ENCODE measurements at places on chromosomes 16 and 17.

- DNase-seq, result no peak
Measured at GRCh38 chr16:56777482-56777881, 47.6 kb downstream of the NUP93 start.

DNA sequence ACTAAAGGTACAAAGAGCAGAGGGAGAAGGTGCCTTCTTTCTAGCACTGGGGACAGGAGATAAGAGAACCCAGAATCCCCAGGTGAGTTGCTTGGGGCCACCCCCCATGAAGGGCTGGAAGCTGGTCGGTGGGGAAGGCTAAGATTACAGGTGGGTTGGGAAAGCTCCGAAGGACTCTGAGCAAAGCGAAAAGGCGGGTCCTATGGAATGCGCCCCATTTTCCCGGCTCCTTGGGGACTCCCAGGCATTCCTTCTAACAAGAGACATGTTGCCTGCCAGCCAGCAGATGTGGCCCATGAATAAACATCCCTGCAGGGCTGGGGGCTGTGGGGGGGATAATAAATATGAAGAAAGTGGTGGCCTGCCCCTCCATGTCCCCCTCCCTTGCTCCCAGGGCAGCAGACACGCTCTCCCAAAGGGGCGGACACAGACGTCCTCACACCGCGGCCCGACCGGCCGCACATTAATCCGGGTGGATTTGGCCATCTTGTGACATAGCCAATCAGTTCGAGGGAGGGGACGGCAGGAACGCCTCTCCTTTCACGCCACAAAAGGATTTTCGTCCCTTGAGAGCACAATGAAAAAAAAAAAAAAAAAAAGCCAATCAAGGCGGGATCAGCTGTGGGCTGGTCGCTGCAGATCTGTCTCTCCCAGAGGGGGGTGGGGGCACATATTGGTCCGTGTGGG, 98.5 kb downstream of the SOX9 start:
- DNase-seq, result no peak

DNA sequence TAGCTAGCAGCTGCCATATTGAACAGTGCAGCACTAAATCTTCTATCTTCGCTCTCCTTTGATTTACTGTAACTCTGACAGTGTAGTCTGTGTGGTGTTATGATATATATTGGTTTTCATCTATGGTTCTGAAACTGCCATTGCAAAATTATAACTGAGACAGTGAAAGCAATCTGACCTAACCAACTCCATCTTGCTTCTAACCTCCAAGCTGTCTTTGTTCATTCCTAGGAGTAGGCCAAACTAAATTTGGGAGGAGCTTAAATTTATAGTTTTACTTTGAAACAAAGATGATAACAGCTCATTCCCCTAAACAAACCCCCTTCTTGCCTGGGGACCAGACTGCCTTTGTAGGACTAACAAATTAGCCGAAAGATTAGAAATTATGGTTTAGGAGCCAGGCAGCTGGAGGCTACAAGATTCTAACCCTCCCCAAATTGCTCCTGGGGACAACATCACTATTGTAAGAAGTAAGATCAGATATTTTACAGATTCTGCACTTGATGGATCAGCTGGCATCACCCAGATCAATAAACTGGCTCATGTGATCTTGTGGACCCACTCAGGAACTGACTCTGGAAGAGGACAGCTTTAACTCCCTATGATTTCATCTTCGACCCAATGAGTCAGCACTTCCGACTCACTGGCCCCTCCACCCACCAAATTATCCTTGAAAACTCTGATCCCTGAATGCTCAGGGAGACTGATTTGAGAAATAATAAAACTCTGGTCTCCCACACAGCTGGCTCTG, 47.0 kb upstream of the FBXO47 start:
- no peak for DNase-seq

DNA sequence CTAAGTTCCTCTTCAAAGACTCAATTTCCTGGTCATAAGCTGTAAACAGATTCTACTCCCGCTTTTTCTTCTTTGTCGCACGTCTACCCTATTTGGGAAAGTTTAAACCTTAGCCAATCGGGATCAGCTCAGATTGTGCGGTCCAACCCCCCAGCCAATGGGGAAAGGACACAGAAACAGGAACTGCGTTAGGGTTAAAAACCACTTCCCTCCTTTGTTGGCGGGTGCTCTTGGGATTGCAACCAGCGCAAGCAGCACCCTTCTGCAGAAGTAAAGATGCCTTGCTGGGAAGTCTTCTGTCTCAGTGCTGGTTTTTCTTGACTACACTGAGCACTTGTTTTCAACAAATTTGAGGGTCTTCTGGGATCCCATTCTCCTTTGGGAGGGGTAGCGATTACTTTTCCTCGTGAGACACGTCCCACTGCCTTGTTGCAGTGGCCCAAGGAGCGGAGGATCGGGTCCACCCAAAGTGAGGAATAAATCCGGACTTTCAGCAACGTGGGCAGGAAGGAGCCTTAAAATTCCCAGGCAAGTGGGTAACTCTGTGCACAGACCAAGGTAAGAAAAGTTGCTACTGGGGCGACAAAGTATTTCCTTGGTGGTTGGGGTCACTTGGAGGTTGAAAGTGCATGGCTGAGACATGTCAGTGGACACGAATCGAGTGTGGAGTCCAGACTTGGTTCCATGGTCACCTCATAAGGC, 1.0 kb upstream of the YPEL3 start:
- DNase-seq, result peak; percentile 28

- DNase-seq, result no peak
Measured at GRCh38 chr17:82480318-82480717, 21.8 kb downstream of the NARF start.

All from CD4-positive, alpha-beta T cell treated with Interleukin-12 subunit alpha and Interleukin-12 subunit beta, for 1 hour (primary cell).